Glutamatergic neuron (in vitro differentiated cells): ENCODE measurements at places on chromosomes 16 and 17. TPM values are rescaled to one million over a fixed set of nuclear protein-coding genes. Genes with fewer than 3 reads are reported as not detected.

GRCh38 chr17:47810901-47811635 is 10.5 kb downstream of the OSBPL7 start:
- DNase-seq: no peak

GRCh38 chr16:72126429-72126765 is 32.8 kb downstream of the DHX38 start:
- no peak for DNase-seq

The SLFN13 gene
- total RNA-seq: 0.96 TPM

The RHBDL3 gene
- 124 TPM for total RNA-seq

The CDR2L gene
- total RNA-seq: 59.4 TPM
